Mammary epithelial cell (primary cell): ENCODE measurements at places on chromosomes 4 and X. TPM values are rescaled to one million over a fixed set of nuclear protein-coding genes. Genes with fewer than 3 reads are reported as not detected.

ZXDA gene
- 3.2 and 5.6 TPM in 2 replicates for total RNA-seq

RGS12 gene
- 72.5 and 94.3 TPM in 2 replicates for total RNA-seq

PDZD4 gene
- 0.33 TPM for total RNA-seq

FGFBP2 gene
- not detected in 2 replicates for total RNA-seq

STAP1 gene
- total RNA-seq: not detected

HSD17B10 gene
- total RNA-seq: 74.6 and 80.7 TPM in 2 replicates

C4orf36 gene
- total RNA-seq: 5.7 TPM in 2 replicates

ADH6 gene
- total RNA-seq: not detected

SPARCL1 gene
- total RNA-seq: 1.2 TPM

GAGE2A gene
- total RNA-seq: not detected

DNASE1L1 gene
- 17.8 TPM for total RNA-seq

KLHL4 gene
- under 0.01 TPM for total RNA-seq

TMLHE gene
- total RNA-seq: 13.3 and 18.9 TPM in 2 replicates

USP51 gene
- 0.13 and 0.28 TPM in 2 replicates for total RNA-seq

ADH4 gene
- total RNA-seq: not detected

TMEM271 gene
- not detected for total RNA-seq

CC2D2A gene
- total RNA-seq: 11.7 TPM

CCDC110 gene
- total RNA-seq: 0.17 TPM
